ENCODE measurements at places on chromosomes 3 and 15. TPM values are rescaled to one million over a fixed set of nuclear protein-coding genes. Genes with fewer than 3 reads are reported as not detected.

MAGEL2 gene
- not detected for total RNA-seq

DNA sequence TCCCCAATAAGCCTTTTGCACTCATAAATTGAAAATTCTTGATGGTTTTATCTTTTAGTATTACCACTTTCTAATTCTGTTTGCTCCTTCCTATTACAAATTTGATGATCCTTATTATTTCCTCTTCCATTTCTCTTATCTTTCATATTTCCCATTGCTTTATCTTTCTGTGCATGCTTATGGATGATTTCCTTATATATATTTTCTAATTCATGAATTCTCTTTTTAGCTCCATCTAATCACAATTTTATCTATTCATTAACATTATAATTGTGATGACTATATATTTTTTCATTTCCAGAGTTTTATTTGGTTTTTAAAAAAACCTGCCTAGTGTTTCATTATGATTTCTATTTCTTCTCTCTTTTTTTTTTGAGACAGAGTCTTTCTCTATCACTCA lies 17.9 kb downstream of the FOXL2NB start:
- H3K27ac ChIP-seq: no peak overlapping the region
- H3K4me3 ChIP-seq: no peak overlapping the region
- H3K36me3 ChIP-seq: no peaks in the 10 kb centered on the region
- DNase-seq: no peak
- 0 out of 2 replicates have a peak, but pooled peaks cover 5% of the 10 kb centered on the region for H3K27me3 ChIP-seq

DNA sequence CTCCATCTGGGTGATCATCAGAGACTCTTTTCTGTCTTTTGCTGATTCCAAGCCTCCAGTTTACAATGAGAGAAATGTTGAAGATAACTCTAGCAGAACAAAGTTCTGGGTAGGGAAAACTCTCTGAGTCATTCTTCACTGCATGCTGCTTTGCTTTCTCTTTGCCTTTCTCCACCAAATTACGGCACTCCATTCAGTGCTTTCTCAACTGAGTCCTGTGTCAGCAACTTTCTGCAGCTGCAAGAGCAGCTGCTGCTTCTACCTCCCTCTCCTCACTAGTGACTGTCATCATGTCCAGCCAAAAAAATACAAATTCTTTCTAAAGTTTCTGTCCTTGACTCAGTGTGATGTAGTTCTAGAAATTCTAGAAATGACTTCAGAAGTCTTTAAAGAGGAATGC lies 953.8 kb downstream of the IGSF11 start:
- no peaks in the 10 kb centered on the region for H3K36me3 ChIP-seq
- no peak for DNase-seq
- H3K4me3 ChIP-seq: no peak overlapping the region

DUOXA2 gene
- not detected for total RNA-seq
